ENCODE measurements at places on chromosomes 11 and 22.

DNA sequence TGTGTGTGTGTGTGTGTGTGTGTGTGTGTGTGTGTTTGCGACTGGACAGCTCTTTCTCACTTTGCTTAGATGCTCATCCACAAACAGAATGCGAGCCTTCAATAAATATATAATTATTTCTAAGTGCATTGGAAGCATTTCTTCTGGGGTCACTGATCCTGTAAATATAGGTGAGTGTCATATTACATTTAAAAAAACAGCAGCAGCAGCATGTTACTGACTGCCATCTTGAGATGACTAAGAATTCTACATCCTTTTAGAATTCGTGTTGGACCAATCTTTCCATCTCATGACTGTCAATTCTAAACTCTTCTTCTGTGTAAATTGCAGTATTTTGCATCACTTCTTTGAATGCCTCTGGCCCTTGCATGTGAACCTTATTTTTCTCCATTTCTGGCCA, 238.0 kb upstream of the DDI1 start:
- DNase-seq, result no peak

- peak; percentile 56 for DNase-seq
Measured at GRCh38 chr22:39574779-39575551, 4.4 kb downstream of the CACNA1I start.

GRCh38 chr11:22800482-22800881, 29.1 kb downstream of the SVIP start:
- no peak for DNase-seq

DNA sequence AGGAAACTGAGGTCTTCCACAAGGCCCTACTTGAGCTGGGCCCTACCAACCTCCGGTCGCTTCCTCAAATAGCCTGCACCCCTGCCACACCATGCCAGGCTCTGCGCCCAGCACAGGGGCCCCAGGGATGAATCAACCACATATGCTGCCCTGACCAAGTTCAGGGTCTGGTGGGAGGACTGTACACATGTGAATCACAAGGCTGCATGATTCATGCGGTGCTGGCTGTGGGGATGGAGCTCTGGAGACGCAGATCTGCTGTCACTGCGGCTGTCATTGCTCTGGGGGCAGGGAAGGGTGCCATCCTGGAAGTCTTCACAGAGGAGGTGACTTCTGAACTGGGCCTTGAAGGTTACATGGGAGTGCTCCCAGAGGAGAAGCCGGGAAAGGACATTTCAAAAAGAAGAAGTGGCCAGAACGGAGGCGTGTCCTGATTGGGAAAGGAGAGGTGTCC, 21.5 kb downstream of the CYTH4 start:
- no peak for DNase-seq

GRCh38 chr11:3022300-3022967, 30.3 kb upstream of the NAP1L4 start:
- DNase-seq, result no peak

DNA sequence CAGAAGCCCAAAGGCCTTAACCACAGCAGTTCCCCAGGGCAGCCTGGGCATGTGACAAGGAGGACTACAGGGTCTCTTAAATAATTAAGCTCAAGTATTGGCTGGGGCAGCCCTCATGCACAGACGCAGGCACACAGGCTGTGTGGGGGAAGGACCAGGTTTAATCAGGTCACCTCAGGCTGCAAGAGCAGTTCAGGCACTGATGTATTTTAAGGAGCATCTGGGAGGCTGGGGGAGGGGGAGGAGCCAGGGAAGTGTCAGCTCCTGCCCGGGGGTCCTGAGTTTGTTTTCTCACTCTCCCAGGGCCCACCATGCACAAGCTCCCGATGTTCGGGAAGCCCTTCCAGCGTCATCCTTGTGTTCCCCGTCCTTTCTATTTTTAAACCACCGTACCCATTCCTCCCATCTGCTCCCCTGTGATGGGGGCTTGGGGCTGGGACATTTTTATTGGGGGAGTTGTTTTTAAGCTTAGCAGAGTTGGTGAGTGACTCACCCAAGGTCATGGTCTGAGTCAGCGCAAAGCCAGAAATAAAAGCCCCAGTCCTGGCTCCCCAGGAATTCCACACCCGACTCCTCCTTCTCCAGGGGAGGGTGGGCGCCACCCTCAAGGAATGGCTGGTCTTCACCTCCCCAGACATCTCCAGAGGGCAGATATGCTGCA, 2.4 kb downstream of the CSDC2 start:
- DNase-seq, result no peak

DNA sequence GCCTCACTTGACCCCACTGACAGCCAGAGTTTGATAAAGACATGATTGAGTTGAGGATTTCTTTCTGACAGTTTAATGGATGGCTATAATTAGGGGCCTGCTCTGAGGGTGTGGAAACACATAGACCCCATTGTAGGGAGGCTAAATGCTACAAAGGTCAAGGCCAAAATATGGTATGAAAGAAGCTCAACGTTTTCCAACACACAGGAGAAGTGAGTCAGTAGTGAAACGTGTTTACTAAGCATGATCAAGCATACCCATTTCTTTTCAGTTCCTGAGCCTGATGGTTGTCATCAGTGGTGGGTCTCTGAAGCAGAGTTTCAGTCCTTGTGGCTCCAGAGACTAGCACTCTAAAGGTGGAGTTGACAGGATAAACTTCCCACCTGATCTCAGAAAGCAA, 69.7 kb downstream of the SNX19 start:
- no peak for DNase-seq

- DNase-seq, result no peak
Measured at GRCh38 chr11:11604370-11604990, 17.3 kb downstream of the GALNT18 start.

DNA sequence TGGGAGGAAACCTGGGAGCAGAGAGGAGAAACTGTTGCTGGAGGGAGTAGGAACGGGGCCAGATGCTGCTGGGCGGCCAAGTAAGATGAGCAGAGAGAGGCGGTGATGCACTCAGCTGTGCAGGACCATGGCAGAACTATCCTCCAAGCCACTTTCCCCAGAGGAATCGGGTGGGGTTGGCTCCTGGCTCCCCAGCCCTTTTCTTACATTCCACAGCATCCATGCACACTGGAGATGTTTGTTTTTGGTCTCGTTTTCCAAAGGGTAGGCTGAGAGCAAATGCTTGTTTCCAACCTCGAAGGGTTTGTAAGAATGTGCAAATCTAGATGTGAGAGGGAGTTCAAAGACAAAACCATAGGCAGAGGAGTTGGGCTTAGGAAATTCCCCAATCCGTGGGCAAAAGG, 73.2 kb downstream of the DBX1 start:
- DNase-seq, result no peak

DNA sequence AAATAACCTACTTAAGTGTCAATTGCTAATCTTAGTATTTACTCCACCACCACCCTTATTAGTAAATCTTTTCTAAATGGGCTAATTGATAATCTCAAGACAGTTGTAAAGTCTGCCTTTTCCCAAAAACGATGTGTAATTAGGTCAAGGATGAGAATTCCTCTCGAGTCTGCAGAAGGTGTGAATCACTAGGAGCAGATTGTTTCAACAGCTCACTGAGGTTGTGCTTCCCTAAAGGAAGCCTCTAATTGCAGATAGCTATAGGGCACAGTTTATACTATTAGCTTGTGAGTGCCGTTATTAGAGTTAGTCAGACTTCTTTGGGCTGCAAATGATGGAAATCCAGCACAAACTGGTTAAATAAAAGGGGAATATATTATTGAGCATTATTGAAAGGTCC, 84.9 kb downstream of the C11orf91 start:
- DNase-seq, result no peak

- DNase-seq, result no peak
Measured at GRCh38 chr22:41830174-41830573, 2.7 kb upstream of the SREBF2 start.

DNA sequence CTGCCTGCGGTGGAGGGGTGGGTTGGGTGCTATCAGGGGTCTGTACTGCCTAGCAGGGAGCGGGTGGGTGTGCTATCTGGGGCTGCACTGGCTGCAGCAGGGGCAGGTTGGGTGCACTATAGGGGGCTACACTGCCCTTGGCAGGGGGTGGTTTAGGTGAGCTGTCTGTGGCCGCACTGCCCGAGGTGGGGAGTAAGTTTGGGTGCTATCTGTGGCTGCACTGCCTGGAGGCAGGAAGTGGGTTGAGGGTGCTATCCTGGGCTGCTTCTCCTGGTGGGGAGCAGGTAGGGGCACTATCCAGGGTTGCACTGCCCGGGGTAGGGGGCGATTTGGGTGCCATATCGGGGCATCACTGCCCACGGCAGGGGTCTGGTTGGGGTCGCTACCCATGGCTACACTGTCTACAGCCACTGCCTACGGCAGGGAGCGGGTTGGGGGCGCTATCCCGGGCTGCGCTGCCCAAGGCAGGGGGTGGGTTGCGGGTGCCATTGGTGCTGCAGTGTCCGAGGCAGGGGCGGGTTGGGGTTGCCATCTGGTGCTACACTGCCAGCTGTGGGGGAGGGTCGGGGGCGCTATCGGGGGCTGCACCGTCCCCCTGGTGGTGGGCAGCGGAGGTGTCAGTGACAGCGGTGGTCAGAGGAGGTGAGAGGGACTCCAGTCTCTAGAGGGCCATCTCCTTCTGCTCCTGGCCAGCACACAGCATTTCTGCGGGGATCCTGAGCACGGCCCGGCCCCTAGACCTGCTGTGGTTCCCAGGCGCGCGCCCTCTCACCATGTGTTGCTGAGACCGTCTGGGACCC, 1.3 kb upstream of the RFPL2 start:
- no peak for DNase-seq

DNA sequence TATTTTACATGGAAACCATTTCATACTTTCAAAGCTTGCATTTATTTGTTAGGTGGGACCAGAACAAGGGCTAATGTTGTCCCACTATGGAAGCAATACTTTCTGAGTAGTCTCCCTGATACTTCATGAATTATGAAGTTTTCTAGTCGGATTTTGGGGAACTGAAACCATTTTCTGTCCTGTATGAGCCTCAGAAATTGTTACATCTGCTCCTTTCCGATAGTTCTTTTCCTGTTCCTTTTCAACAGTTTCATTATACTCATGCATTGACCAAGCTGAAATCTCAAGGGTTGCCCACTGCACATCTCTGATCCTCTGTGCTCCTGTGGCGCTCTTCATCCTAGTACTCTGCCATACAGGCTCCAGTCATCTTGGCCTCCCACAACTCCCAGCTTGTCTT, 31.5 kb upstream of the GLYATL1 start:
- DNase-seq, result no peak

DNA sequence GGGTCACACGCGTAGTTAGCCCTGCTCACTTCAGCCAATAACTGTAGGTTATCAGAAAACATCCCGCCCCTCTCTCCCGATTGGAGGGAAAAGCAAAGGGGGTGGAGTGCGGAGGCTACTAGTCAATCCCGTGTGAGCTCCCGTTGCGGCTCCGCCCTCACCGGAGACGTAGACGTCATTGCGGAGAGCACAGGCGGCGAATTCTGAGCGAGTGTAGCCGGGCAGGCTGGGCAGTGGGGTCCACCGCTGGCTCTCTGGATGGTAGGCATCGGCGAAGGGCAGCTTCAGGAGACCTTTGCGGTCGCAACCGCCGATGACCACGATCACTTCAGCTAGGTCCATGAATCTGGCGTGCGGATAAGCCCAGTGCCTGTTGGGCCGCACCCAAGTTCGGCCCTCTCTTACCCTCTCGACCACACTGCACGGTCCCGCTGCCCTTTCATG, 4.7 kb downstream of the KLHL35 start:
- DNase-seq, result no peak

DNA sequence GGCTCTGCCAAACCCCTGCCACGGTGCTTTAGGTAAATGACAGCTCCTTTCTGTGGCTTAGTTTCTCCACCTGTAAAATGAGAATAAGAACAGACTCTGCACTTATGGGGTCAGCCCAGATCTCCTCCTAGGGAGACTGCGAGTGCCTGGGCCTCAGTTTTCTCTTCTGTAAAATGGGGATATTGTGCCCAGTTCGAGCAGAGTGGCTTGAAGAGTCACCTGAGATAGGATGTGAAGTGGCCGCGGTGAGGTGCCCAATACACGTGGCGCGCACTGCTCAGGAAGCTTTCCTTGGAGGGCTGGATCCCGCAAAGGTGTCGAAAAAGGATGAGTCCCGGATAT, 473 bp upstream of the EMID1 start:
- DNase-seq, result no peak

DNA sequence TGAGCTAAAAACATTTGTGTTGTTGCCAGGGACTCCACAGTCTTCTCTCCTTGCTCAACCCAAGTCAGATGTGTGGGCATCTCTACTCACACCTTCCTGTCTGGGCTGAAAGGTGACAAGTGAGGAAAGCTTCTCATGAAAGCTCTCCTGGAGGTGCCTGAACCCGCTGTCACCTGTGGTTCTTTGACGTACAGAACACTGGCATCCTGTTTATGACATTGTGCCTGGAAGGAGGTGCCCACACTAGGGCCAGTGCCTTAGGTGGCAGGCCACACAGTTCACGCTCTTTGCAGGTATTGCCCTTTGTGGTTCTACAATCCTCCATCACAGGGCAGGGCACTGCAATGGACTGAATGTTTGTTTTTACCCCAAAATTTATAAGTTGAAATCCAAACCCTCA, 108.5 kb downstream of the CD44 start:
- no peak for DNase-seq

DNA sequence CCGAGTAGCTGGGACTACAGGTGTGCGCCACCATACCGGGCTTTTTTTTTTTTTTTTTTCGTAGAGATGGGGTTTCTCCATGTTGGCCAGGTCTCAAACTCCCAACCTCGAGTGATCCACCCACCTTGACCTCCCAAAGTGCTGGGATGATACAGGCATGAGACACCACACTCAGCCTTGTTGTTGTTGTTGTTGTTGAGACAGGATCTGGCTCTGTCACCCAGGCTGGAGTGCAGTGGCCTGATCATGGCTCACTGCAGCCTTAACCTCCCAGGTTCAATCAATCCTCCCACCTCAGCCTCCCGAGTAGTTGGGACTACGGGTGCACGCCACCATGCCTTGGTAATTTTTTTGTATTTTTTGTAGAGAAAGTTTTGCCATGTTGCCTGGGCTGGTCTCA, 23.4 kb upstream of the CLDN5 start:
- DNase-seq, result no peak

- peak; percentile 7 for DNase-seq
Measured at GRCh38 chr22:41532908-41533825, 11.1 kb downstream of the POLR3H start.

- no peak for DNase-seq
Measured at GRCh38 chr11:126938718-126939117, 61.9 kb downstream of the KIRREL3 start.

Measured in SW 1271 (cell line).